ENCODE measurements at places on chromosomes 6 and 20.
A peak's percentile ranks its signal among the peaks of the same experiment; 100 is the strongest.

DNA sequence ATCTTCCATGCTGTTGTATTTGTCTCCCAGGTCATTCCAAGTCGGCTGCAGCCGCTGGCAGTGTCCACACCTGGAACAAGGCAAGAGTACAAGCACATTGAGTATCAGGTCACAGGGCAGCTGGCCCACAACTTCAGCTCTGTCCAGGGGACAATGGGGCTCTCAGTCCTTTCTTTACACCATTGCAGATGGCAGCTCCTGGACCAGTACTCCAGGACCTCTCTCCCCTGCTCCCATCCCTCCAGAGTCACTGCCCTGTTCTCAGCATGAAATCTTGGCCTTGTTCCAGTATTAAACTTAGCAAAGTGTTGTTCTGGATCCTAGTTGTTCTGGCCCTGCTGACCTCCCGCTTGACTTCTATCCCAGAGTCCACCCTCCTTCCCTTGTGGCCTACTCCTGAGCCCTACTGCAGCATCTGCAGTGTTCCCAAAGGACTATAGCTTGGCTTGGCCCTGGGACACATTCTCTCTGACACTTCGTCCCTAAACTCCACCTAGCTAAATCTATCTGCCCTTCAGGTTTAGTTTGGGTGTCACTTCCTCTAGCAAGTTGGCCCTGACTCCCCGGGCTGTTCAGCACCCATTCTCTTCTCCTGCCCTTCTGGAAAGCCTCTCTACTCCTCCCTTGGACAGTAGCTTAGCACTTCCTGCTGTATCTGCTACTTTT is 5.8 kb downstream of the TXNDC5 start:
- DNase-seq, result no peak

DNA sequence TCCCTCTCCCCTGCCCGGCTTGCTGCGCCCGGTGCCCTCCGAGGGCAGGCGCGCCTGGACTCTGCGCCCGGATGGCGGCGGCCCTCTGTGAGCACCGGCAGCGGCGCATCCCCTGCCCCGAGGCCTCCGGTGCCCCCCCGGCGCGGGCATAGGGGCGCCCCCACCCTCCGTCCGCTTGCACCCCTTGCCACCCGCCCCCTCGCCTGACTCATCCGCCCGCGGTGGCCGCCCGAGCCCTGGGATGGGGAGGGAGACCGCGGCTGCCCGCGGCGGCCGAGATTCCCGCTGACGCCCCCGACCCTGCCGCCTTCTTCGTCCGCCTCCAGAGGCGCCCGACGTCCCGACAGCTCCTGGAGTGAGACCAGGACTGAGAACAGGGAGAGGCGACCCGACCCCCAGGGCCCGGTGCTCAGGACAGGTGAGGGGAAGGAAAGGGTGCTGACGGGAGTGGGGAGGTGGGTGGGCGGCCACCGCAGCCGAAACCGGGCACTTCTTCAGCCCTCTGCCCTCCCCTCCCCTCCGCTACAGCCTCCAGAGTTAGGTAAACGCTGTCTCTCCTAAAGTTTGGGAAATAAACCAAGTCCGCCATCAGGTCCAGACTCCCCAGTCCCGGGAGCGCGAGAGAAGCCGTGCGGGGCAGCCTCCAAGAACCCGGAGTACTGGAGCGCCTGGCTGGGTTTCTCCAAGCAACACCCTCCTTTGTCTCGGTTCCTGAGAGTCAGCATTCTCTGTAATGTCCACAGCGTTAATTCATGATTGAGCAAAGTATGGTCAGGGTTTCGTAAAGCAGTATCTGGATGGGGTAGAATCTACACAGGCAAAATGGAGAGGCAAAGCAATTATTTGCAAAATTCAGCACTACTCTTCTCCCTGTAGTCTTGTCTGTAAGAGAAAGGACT is 539 bp downstream of the TMEM200A start:
- peak; percentile 41 for DNase-seq

- DNase-seq, result no peak
Measured at GRCh38 chr6:36524871-36525270, 22.4 kb downstream of the STK38 start.

- no peak for DNase-seq
Measured at GRCh38 chr6:52511572-52512151, 65.2 kb downstream of the TRAM2 start.

- no peak for DNase-seq
Measured at GRCh38 chr20:20366551-20366875, 1.4 kb upstream of the INSM1 start.

GRCh38 chr6:162963861-162964260 is 236.1 kb downstream of the PACRG start:
- DNase-seq, result no peak

DNA sequence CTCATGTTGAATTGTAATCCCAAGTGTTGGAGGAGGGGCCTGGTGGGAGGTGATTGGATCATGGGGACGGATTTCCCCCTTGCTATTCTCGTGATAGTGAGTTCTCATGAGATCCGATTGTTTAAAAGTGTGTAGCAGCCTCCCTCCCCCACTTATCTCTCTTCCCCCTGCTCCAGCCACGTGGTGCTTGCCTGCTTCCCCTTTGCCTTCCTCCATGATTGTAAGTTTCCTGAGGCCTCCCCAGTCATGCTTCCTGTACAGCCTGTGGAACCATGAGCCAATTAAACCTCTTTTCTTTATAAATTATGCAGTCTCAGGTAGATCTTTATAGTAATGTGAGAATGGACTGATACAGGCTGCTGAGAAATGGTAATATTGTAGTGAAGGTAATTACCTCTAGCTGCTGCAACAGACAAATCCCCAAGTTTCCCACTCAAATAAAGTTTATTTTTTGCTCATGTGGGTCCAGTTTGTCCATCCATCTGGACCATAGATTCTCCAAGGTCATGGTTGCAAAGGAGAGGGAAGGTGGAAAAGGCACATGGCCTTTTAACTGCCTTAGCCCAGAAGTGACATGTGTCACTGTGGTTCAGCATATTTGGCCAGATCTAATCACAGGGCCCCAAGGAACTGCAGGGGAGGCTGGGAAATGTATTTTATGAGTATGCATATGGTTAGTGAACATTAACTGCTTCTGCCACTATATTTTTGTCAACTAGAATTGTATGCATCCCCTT is 89.2 kb downstream of the TRMT11 start:
- DNase-seq, result no peak

DNA sequence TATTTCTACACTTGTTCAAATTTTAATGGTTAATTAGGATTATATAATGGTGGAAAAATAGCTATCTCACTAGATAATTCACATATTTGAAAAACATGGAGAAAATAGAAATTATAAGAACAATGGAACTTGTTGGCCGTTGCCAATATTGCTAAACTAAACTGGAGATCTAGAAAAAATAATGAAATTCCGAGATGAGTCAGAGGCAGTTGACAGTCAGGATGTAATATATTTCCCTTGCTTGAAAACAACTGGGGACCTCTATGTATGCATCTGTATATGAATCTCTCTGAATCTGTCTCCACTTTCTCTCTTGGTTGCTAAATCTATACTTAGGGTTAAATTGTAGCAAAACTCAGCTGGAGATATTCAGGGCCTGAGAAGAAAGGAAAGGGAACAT is 1108.2 kb upstream of the GJE1 start:
- no peak for DNase-seq

- DNase-seq, result no peak
Measured at GRCh38 chr6:91171754-91172462, 585.0 kb upstream of the MAP3K7 start.

- no peak for DNase-seq
Measured at GRCh38 chr20:32019156-32019510, 8.9 kb downstream of the CCM2L start.

DNA sequence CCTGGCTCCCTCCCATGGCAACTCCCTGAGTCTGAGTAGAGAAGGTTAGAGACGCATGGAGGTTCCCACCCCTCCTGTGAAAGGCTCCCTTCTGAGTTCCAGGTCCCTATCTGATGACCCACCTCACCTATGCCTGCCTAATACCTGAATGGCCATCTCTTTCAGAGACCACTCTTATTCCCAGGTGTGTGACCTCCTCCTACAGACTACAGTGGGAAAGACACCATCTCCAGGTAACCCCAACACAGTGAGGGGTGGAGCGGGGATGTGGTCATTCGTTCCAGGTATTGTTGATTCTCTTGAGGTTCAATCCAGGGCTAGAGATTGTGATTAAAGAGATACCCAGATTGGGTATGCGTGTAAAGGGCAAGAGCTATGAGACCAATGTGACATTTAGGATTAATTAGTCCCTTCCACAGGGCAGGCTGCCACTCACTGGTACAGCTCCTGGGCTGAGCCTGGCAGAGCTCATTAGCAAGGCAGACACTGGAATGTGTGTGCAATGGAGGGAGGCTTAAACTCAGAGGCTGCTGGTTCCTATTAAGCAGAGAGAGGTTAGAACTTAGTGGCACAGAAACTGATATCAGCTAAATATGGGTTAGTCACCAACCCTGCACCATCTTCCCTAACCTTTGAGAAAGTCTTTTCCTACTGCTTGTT is 46.5 kb upstream of the IER3 start:
- no peak for DNase-seq

DNA sequence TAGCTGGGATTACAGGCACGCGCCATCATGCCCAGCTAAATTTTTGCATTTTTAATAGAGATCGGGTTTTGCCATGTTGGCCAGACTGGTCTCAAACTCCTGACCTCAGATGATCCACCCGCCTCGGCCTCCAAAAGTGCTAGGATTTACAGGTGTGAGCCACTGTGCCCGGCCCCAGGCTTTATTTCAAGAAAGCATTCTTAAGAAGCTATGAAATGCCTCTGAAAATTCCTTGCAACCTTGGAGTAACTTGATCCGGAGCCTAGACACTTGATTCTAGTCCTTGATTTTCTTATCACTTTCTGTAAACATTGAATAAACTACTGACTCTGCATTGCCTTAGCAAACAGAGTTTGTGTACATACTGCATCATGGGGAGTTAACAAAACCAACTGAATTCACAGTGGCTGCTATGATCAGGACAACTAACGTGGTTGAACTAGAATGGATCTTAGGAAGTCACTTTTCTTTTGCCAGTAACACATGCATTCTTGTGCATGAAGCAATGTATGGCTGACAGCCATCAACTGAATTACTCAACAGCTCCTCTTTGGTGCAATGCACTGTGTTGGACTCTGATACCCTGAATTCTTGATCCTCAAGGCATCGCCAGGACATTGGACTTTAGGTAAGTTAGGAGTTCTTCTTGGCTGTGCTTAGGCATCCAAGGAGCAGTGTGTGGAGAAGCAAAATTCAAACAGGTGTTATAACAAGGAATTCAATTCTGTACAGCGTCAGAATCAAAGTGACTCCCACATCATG is 102.8 kb upstream of the TMEM170B start:
- DNase-seq, result no peak

- DNase-seq, result no peak
Measured at GRCh38 chr6:165847407-165848085, 184.5 kb upstream of the PDE10A start.

DNA sequence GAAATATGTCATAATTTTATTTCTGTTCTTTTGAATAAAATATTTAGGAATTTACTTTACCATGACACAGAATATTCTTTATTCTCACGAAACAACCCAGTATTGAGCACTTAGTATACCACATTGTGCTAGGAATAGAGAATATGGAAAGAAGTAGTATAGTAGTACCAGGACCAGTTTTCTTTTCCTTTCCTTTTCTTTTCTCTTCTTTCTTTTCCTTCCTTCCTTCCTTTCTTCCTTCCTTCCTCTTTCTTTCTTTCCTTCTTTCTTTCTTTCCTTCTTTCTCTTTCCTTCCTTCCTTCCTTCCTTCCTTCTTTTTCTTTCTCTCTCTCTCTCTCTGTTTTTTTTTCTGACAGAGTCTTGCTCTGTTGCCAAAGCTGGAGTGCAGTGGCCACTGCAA is 7.5 kb upstream of the PLCB4 start:
- no peak for DNase-seq

GRCh38 chr6:45686841-45687569 is 309.3 kb upstream of the SUPT3H start:
- DNase-seq, result no peak

- DNase-seq, result no peak
Measured at GRCh38 chr6:3210024-3210610, 17.3 kb downstream of the TUBB2B start.

DNA sequence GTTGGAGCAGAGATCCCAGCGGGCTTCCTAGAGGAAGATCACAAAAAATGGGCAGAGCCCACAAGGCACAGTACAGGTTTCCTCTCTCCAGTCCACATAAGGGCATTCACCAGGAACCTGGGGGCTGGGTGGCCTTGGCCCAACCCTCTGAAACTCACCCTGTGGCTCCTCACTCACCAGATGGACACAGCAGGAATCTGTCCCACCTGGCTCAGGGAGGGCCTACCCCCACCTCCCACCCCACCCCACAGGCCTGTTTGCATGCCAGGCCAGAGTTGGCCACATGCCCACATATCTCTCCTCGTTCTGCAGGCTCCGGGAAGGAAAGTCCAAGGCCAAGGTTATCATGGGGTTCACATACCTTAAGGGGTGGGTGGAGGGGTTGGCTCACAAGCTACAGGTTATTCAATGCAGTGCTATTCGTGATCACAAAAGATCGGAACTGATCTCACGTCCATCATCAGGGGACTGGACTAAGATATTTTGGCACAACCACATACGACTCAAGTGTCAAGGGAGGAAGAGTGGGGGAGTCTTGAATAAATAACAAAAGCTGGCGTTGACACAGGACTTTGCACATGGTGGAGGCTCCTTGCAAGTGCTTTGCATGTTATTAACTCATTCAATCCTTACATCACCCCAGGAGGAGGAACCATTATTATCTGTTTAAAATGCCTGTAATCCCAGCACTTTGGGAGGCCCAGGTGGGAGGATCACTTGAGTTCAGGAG is 13.0 kb downstream of the RIPOR3 start:
- no peak for DNase-seq

GRCh38 chr6:105164418-105164817 is 15.4 kb downstream of the POPDC3 start:
- DNase-seq, result no peak

DNA sequence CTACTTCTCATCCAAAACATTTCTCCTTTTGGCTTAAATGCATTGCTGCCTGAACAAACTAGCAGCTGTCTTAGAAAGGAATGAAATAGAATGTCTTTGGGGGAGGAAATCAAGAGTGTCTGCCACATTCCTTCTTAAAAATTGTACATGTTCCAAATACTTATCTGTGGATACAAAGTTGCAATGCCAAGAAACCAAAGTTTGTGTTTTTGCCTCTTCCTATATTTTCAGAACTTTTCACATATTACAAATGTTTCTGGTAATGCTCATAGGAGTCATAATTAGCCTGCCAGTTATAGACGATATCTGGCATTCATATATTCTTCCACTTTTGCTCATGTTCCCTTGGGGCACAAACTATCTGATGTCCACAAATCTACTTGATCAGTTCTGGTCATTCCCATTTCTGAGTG is 165.5 kb upstream of the BMP5 start:
- no peak for DNase-seq

- DNase-seq, result no peak
Measured at GRCh38 chr20:7843613-7844012, 96.6 kb downstream of the HAO1 start.

DNA sequence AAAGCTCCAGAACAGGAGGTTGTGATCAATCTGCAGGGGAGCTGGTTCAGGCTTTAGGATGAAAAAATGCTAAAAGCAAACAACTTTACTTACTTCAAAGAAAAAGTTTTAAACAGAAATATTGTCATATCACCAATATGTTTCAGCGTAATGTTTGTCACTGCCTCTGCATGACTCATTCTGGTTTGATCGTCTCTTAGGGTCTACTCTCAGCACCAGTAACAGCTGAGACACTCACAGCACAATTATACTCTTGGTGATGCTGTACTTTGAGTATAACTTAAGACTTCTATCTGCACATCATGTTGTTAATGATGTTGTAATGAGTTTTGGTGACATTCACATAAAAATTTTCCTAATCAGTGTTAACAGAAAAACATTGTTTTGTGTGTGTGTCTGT is 665.4 kb downstream of the EPM2A start:
- no peak for DNase-seq

- DNase-seq, result no peak
Measured at GRCh38 chr20:61883857-61884393, 181.8 kb downstream of the TAF4 start.

- no peak for DNase-seq
Measured at GRCh38 chr6:13611715-13612114, 3.4 kb upstream of the NOL7 start.
